ENCODE measurements at places on chromosomes 12 and 14.

DNA sequence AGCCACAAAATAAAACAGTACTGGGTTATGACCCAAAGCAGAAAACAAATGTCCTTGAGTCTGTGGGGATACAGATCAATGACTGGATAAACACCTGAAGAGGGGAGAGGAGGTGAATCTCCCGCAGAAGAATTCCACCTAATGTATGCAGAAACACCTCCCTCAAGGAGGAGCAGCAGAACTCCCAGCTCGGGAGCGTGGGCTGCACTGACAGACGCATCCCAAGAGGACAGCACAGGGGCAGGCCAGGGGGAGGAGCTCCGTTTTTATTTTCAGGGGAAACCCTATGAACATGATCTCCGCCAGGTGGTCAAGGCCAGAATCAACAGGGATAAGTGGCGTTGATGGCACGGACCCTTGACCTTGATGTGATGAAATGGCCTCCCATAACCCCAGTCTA lies 41.8 kb upstream of the PPP2R5C start:
- no peak for DNase-seq

DNA sequence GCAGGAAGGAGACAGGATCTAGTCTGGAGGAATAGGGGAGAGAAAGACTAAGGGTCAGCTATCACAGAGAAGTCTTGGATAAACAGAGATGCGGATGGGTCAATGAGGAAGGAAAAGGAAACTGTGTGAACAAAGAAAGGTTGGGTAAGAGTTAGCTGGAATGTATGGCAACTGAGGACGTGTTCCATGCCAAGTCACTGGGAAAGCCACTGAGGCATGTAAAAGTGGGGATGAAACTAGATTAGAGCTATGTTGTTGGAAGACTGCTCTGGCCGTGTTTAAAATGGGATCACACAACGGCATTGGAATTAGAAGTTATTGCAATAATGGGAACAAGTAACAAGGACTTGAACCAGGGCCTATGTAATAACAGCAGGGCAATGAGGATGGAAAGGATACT lies 3.9 kb upstream of the NR2C1 start:
- DNase-seq: no peak

GRCh38 chr12:84919271-84919670 lies 6.7 kb upstream of the SLC6A15 start:
- peak; percentile 56 for DNase-seq

- peak; percentile 79 for DNase-seq
Measured at GRCh38 chr14:92160619-92161018, 38.9 kb downstream of the CPSF2 start.

DNA sequence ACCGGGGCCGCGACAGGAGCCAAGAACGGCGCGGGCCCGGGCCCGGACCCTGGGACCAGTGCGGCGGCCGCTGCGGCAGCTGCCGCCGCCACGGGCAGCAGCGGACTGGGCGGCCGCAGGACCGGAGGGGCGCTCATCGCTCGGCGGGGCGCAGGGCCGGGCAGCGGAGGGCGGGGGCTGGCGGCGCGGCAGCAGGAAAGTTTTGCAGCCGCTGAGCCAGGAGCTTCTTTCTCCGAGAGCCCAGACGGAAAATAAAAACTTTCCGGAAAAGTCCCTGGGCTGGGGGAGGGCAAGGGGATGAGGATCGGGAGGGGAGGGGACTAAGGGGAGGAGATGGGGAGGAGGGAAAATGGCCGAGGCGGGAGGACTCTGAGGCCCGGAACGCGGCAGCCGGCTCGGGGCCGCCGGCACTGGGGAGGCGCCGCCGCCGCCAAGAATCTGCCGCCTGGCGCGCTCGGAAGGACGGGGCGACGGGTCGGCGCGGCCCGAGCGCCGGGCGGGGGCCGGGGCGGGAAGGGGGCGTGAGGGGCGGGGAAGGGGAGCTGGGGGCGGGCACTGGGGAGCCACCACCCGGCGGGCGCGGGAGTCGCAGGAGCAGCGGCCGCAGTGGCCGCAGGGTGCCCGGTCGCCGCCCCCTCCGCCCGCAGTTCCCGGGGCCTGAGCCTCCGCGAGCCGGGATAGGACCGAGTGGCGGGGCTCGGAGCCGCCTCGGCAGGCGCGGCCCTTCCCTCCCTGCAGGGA lies at the start of gene PRKD1:
PRKD1 (minus strand) TSS at position 472 of the 741 bp plus-strand sequence.
- DNase-seq: no peak

- DNase-seq: no peak
Measured at GRCh38 chr14:37493606-37494005, 101.4 kb downstream of the FOXA1 start.

DNA sequence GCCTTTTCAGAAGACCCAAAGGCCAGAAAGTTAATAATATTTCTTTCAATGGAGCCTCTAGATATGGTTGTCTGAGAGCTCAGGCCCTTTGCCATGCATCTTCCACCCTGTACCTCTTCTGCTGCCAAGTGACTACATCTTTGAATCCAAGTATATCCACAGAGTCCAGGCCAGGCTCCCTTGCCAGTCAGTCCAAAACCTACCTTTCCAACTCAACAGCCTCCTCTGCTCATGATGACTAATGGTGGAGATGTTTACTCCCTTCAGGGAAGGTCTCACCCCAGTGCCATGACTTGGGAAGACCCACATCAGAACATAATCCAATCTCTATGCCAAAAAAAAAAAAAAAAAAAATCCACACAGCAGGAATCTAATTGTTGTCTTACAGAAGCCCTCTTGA lies 20.4 kb downstream of the TTC9 start:
- DNase-seq: no peak

DNA sequence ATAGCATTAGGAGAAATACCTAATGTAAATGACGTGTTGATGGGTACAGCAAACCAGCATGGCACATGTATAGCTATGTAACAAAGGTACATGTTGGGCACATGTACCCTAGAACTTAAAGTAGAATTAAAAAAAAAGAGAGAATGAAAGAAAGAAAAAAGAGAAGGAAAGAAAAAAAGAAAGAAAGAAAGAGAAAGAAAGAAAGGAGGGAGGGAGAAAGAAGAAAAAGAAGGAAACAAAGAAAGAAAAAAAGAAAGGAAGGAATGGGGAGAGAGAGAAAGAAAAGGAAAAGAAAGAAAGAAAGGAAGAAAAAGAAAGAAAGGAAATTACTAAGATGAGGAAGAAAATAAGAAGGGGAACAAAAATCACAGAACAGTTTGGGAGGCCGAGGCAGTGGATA lies 925.5 kb downstream of the LRFN5 start:
- DNase-seq: no peak

- no peak for DNase-seq
Measured at GRCh38 chr12:27779416-27779919, 565 bp upstream of the KLHL42 start.

DNA sequence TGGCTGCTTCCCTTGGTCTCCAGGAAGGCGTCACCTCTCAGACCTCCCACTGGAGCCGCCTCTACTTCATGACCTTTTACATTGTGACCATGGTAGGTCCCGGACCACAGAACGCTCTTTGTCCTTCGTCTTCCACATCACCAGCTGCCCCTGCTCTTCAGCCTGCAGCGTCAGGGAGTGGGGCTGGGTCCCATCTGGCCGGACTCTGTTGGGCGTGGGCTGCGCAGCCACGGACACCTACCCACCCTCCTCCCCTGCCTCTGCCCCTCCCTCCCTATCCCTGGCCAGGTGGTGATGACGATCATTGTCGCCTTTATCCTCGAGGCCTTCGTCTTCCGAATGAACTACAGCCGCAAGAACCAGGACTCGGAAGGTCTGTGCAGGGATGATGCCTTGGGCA lies 43.3 kb downstream of the SLC8B1 start:
- DNase-seq: no peak

DNA sequence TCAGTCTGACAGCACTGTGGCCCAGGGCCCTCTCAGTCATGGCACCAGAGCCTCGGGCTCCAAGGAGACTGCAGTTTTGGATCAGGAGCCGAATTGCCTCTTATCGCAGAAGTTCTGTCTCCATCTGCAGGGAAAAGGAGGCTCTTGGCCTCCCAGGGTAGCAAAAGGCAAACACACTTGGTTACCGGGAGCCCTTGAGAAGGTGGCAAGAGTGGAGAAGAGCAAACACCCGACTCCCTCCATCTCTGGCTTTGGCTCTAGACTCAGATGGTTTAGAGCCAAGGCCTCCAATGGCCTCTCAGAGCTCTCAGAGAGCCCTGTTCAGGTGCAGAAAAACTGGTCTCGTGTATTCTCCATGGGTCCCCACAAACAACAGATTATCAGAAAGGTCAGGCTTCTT lies 44.6 kb downstream of the NINJ2 start:
- DNase-seq: no peak

DNA sequence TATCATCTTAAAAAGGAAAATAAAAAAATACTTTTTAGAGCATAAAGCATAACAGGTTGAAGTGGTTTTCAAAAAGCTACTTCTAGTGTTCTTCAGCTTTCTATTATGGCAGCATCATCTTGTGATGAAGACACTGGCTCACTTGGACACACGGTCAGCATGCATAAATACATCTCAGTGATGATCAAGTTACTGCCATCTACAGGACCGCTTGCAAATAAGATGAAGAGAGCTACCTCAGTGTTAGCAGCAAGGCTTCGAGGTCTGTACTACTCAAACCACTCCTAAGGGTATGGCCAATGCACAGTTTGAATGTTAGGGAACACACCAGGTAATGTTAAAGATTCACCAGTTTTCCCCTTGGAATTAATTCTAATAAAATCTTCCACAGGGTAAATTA lies 58.8 kb downstream of the GALC start:
- DNase-seq: no peak

DNA sequence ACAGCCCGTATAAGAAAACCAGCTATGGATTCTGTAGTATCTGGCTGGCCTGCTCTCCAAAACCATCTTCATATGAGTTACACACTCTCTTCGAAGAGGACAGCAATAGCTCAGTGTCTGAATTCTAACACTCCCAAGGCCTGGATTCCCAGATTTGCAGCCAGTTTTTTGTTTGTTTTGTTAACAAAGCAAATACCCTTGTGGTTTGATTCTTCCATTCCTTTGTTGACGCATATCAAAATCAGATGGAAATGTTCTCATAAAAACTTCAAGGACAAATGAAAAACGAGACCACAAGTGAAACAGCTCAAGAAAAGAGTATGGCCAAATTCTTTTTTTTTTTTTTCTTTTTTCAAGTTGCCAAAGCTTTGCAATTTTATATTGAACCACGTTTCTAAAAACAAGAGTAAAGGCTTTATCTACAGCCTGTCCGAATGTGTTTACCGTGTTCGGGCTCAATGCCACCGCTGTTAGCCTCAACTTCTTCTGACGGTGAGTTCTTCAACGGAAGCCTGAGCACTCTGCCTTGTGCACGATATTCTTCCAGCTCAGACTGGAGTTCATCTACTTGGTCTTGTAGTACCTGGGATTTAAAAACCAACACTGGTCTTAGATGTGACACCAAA lies 67.5 kb downstream of the NIN start:
- DNase-seq: peak; percentile 70

DNA sequence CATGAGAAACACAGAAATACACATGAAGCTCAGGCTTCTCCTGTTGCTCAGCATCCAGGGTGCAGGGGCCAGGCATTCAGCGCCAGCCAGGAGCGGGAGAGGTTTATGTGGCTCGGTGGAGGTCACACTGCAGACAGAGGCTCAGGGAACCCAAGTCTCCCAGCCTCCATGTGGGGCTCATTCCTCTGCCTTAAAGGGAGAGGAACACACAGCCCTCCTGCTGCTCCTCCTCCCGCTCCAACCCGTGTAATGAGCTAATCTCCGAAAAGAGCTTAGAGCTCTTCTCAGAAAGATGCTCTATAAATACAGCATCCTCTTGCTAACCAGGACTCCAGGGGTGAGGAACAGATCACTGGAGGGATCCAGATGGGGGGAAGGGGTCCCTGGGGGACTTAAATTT lies 28.2 kb downstream of the FGF6 start:
- no peak for DNase-seq

DNA sequence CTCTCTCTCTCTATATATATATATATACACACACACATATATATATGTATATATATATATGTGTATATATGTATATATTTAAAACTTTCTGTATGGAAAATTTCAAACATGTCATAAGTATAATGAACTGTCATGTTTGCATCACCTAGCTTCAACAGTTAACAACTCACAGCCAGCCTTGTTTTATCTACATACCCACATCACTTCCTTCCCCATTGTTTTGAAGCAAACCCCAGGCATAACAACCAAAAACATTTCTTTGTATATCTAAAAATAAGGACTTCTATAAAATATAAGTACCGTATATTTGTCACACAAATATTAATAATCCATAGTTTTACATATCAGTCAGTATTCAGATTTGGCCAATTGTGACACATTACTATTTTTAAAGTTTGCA lies 57.4 kb downstream of the PAPOLA start:
- DNase-seq: no peak

- DNase-seq: no peak
Measured at GRCh38 chr14:61864329-61864898, 102.2 kb downstream of the SNAPC1 start.

DNA sequence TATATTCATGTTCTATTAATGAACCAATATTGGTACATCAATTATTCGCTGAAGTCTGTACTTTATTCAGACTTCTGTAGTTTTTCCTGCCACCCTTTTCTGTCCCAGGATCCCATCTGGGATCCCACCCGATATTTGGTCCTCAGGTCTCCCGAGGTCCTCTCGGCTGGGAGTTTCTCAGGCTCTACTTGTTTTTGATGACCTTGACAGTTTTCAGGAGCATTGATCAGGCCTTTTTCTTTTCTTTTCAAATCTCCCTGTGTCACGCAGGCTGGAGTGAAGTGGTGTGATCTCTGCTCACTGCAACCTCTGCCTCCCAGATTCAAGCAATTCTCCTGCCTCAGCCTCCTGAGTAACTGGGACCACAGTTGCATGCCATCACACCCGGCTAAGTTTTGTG lies 11.2 kb downstream of the BRI3BP start:
- no peak for DNase-seq

DNA sequence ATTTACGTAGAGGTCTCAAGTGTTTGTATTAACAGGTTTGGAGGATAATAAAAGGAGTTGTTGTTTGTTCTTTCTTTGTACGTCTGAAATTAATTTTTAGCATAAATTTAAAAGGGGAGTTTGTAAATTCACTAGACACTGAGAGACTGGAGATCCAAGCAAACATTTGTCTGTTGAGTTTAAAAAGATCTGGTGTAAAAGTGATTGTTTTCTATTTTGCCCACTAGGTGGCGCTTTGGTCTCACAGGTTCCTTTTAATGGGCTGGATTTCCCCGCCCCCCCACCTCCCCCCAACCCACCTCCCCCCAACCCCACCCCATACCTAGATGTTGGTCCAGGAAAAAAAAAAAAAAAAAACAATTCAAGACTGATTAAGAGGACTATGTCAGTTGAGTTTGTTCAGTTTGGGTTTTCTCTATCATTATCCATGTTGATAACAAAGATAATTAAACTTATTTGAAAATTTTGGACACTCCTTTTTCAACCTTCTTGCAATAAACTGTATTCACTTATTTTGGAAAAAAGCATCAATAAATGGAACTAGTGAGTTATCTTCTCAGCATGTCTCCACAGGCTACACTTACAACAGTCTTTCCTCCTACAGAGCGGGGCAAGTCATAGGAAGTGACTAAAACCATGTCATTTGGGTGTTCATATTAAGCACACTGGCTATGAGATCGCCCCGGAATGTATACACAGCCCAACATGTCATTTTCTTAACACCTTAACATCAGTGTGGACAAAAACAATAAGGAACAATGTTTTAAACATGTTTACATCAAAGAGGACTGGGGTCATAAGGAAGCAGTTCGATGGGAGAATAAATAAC lies 841.1 kb downstream of the NRXN3 start:
- DNase-seq: peak; percentile 70

GRCh38 chr14:32629236-32629635 lies 300.1 kb downstream of the AKAP6 start:
- no peak for DNase-seq

GRCh38 chr12:45219621-45220020 lies 3.7 kb downstream of the ANO6 start:
- no peak for DNase-seq

- DNase-seq: no peak
Measured at GRCh38 chr14:87199381-87199780, 793.6 kb downstream of the GALC start.

GRCh38 chr12:76707772-76708171 lies 56.1 kb upstream of the ZDHHC17 start:
- no peak for DNase-seq

Data from non-pigmented ciliary epithelial cell (primary cell).